Mammary epithelial cell (primary cell): ENCODE measurements at places on chromosomes 2 and 18. TPM values are rescaled to one million over a fixed set of nuclear protein-coding genes. Genes with fewer than 3 reads are reported as not detected.

Gene ASB18
- not detected in 2 replicates for total RNA-seq

Gene UPP2
- not detected for total RNA-seq

Gene SULT1C2
- total RNA-seq, result not detected

Gene C2orf15
- total RNA-seq, result 2.0 TPM

Gene NABP1
- total RNA-seq, result 77.7 and 114 TPM in 2 replicates

Gene TMEM247
- not detected in 2 replicates for total RNA-seq

Gene CCDC85A
- not detected in 2 replicates for total RNA-seq

Gene ALPP
- not detected for total RNA-seq

Gene FASTKD2
- 28.2 and 32.6 TPM in 2 replicates for total RNA-seq

Gene TRIM54
- total RNA-seq, result not detected

Gene CSRNP3
- 4.7 TPM for total RNA-seq

Gene PLCD4
- total RNA-seq, result 1.4 and 5.4 TPM in 2 replicates
